ENCODE measurements at places on chromosomes 4 and X.

DNA sequence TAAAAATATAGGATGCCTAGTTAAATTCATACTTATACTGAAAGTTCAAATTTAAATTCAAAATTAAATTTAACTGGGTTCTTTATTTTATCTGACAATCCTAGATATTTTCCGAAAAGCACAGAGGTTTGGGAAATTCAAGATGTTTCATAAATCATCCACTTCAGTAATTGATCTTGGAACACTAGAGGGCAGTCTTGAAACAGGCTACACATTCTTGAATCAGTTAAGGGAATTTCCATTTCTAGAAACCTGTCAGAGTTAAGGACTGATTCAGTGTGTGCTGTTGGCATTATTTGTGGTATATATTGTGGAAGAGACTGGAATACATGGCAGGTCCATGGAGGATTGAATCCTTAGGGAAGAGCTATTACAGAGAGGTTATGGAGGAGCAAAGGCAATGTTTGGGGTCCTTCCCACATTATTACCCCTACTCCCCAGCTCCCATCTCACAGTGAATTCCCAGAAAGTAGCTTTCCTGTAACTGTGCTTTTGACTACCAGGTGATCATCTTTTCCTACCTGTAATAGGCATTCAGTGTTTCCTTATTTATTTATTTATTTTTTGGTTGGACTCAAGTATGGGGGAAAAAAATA, 92.9 kb downstream of the EGF start:
- peak; percentile 43 for DNase-seq

- no peak for DNase-seq
Measured at GRCh38 chr4:185352202-185352601, 43.5 kb downstream of the LRP2BP start.

- no peak for DNase-seq
Measured at GRCh38 chr4:26462874-26463273, 27.4 kb downstream of the CCKAR start.

- no peak for DNase-seq
Measured at GRCh38 chr4:67723341-67723740, 22.4 kb upstream of the UBA6 start.

- no peak for DNase-seq
Measured at GRCh38 chrX:134480061-134480460, 20.1 kb downstream of the HPRT1 start.

DNA sequence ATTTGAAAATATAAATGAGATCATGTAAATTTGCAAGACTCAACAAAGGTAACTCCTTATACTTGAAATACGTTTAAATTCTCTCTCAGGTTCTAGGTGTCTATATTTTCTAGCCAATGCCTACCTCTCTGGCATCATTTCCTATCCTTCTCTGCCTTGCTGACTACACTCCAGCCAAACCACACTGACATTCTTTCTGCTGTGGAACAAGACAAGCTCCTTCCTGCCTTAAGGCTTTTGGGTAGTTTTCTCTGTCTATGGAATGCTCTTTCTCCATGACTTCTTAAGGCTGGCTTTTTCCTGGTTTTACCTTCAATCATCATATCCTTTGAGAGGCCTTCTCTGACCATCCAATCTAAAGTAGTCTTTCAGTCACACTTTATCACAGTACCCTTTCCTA, 201.0 kb downstream of the SPRY1 start:
- no peak for DNase-seq

Data from GM12878 (cell line).